ENCODE measurements at places on chromosomes 4 and X.

- no peak for DNase-seq
- no peak overlapping the region for H3K4me3 ChIP-seq
- H3K27me3 ChIP-seq, result no peaks in the 10 kb centered on the region
Measured at GRCh38 chr4:103996637-103997036, 276.9 kb upstream of the TACR3 start.

GRCh38 chrX:97987979-97988378 is 1104.3 kb downstream of the RPA4 start:
- no peaks in the 10 kb centered on the region for H3K36me3 ChIP-seq
- H3K4me1 ChIP-seq, result no peaks in the 10 kb centered on the region
- H3K27me3 ChIP-seq, result no peaks in the 10 kb centered on the region
- H3K4me3 ChIP-seq, result no peak overlapping the region

- peaks cover 66% of the 10 kb centered on the region for H3K27me3 ChIP-seq
- DNase-seq, result no peak
- H3K4me3 ChIP-seq, result no peak overlapping the region
- H3K4me1 ChIP-seq, result peaks cover 18% of the 10 kb centered on the region
Measured at GRCh38 chr4:41258783-41259182, 2.1 kb downstream of the UCHL1 start.

GRCh38 chr4:140316799-140317198 is 56.6 kb upstream of the SCOC start:
- no peak overlapping the region for H3K27ac ChIP-seq
- no peaks in the 10 kb centered on the region for H3K27me3 ChIP-seq
- no peaks in the 10 kb centered on the region for H3K36me3 ChIP-seq

- H3K27me3 ChIP-seq, result peaks cover 3% of the 10 kb centered on the region
- H3K4me3 ChIP-seq, result no peak overlapping the region
- no peak for DNase-seq
- no peaks in the 10 kb centered on the region for H3K4me1 ChIP-seq
- no peaks in the 10 kb centered on the region for H3K36me3 ChIP-seq
Measured at GRCh38 chrX:115324194-115324593, 34.7 kb downstream of the LUZP4 start.

GRCh38 chrX:38233891-38234667 is 13.4 kb upstream of the SRPX start:
- DNase-seq, result no peak
- H3K4me3 ChIP-seq, result no peak overlapping the region
- H3K27ac ChIP-seq, result no peak overlapping the region

DNA sequence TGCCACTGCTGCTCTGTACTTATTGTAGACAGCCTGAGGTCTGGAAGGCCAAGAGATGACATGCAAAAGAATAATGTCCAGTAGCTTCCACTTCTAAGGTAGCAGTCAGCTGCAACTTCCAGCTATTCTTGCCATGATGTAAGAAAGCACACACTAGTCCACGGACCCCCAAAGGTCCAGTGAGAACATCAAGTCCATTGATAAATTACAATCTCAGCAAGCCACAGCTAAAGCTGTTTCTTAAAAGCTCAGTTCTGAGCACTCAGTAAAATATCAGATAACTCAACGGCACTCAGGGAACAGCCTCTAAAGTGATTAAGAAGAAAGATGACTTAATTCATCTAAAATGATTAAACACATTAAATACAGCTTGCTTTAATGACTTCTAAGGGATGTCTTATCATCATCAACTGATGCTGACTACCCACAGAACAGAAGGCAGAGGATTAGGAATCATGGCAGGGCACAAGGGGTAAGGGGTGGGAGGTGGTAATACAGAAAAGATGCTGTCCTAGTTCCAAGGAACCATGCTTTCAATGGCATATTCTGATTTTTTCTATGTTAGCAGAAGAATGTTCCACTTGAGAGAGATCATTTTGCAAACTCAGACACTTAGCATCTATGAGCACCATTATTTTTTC is 99.1 kb upstream of the CBR4 start:
- no peak overlapping the region for H3K27ac ChIP-seq
- H3K27me3 ChIP-seq, result no peaks in the 10 kb centered on the region
- no peak for DNase-seq
- no peak overlapping the region for H3K4me3 ChIP-seq
- peaks cover 14% of the 10 kb centered on the region for H3K4me1 ChIP-seq

- H3K4me1 ChIP-seq, result peaks cover 35% of the 10 kb centered on the region
- no peak for DNase-seq
- H3K4me3 ChIP-seq, result peak overlapping the region; percentile 62
- no peaks in the 10 kb centered on the region for H3K36me3 ChIP-seq
- H3K27me3 ChIP-seq, result no peaks in the 10 kb centered on the region
- peak overlapping the region; percentile 67 for H3K27ac ChIP-seq
Measured at GRCh38 chrX:153934148-153934761, 582 bp downstream of the NAA10 start.

- no peaks in the 10 kb centered on the region for H3K27me3 ChIP-seq
- H3K36me3 ChIP-seq, result no peaks in the 10 kb centered on the region
- no peak for DNase-seq
- no peak overlapping the region for H3K27ac ChIP-seq
- no peak overlapping the region for H3K4me3 ChIP-seq
Measured at GRCh38 chrX:40853816-40854123, 118.4 kb upstream of the MED14 start.

DNA sequence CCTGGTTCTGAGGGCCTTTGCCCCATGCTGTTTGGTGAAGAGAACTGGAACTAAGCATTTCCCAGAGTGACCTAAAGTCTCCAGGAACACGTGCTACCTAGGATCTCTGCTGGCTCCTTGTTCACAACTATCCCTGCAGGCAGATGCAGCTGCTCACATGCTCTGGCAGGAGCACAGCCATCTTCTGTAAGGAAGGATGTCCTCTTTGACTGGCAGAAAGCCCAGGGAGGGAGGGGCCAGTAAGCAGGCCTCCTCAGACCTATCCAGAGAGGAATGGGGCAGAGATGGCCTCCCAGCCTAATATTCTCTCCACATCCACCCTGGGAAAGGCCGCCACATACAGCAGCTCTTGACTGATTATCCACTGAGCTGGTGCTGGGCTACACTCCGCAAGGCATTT is 142.8 kb upstream of the EOLA2 start:
- no peaks in the 10 kb centered on the region for H3K36me3 ChIP-seq
- no peak overlapping the region for H3K27ac ChIP-seq
- H3K4me1 ChIP-seq, result no peaks in the 10 kb centered on the region
- H3K27me3 ChIP-seq, result no peaks in the 10 kb centered on the region
- no peak overlapping the region for H3K4me3 ChIP-seq

GRCh38 chrX:136750364-136750763 is 30.4 kb downstream of the ARHGEF6 start:
- H3K4me3 ChIP-seq, result no peak overlapping the region
- DNase-seq, result no peak
- H3K36me3 ChIP-seq, result no peaks in the 10 kb centered on the region
- no peaks in the 10 kb centered on the region for H3K27me3 ChIP-seq
- H3K4me1 ChIP-seq, result peaks cover 2% of the 10 kb centered on the region

GRCh38 chrX:100698551-100698950 is 33.4 kb downstream of the SYTL4 start:
- H3K36me3 ChIP-seq, result no peaks in the 10 kb centered on the region
- no peak overlapping the region for H3K27ac ChIP-seq
- H3K27me3 ChIP-seq, result no peaks in the 10 kb centered on the region

DNA sequence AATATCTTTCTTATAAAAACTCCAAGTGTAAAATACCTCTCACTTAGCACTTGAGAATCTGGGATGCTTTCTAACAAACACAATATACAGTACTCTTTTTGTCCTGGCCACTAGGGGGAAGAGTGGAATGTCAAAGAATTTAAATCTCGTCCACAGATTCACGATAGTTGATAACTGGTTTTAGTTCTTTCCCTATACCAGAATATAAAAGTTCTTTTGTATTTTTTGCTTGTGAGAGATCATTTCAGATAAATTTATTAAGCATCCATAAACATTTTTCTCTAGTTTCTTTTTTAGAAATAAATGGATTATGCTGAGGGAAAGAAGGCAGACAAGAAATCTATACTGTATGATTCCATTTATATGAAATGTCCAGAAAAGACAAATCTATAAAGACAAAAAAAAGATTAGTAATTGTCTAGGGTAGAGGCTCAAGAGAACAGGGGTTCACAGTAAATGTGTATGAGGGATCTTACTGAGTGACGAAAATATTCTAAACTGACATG is 50.4 kb downstream of the MGARP start:
- H3K4me1 ChIP-seq, result no peaks in the 10 kb centered on the region
- no peak for DNase-seq
- H3K36me3 ChIP-seq, result no peaks in the 10 kb centered on the region
- no peaks in the 10 kb centered on the region for H3K27me3 ChIP-seq

DNA sequence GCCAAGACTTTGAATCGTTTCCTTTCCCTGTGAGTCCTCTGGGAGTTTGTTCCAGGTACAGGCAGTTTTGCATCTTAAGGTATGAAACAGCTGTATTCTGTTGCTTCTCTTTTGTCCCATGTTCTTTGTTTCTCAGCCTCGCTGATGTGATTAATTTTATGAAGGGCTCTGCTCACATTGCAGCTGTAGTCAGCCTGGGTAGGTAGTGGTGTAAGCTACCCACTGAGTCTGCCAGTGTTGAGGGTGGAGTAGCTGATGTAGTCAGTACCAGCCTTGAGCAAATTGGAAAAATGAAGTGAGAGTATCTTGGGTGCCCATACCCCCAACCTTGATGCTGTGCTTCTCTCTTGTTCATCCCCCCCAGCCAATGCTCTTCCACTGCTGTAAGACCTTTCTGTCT is 139.6 kb upstream of the SMIM31 start:
- H3K27me3 ChIP-seq, result no peaks in the 10 kb centered on the region
- no peak overlapping the region for H3K27ac ChIP-seq
- no peak for DNase-seq
- no peaks in the 10 kb centered on the region for H3K4me1 ChIP-seq
- no peaks in the 10 kb centered on the region for H3K36me3 ChIP-seq

- H3K4me1 ChIP-seq, result no peaks in the 10 kb centered on the region
- H3K27ac ChIP-seq, result no peak overlapping the region
- no peak overlapping the region for H3K4me3 ChIP-seq
- DNase-seq, result no peak
Measured at GRCh38 chr4:30380404-30380998, 339.7 kb upstream of the PCDH7 start.

DNA sequence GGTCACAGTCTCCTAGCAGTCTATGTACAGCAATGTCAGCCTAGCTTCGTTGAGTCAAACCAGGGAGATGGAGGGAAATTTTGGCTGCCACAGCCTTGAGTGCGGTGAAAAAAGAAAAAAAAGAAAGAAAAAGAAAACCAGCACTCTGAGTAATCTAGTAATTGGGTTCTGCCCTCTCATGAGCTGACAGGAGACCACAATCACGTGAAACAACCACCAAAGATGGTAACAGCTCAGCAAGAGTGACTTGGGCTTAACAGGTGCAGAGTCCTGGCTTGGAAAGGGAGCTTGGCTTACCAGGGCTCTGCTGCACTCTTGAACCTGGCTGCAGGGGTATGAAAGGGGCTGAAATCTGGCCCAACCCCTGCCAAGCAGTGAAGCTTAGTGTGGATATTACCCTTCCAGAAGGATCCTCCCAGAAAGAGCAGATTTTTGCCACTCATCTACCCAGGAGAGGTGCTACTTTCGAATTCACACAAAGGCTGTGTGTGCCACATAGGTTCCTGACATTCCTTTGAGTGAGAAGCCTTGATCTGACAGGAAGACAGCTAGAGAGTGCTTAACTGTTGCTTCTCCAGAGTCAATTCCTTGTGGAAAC is 350.3 kb downstream of the PTTG2 start:
- H3K27ac ChIP-seq, result no peak overlapping the region
- H3K4me3 ChIP-seq, result no peak overlapping the region
- no peaks in the 10 kb centered on the region for H3K36me3 ChIP-seq
- no peak for DNase-seq
- H3K27me3 ChIP-seq, result no peaks in the 10 kb centered on the region
- peaks cover 10% of the 10 kb centered on the region for H3K4me1 ChIP-seq

DNA sequence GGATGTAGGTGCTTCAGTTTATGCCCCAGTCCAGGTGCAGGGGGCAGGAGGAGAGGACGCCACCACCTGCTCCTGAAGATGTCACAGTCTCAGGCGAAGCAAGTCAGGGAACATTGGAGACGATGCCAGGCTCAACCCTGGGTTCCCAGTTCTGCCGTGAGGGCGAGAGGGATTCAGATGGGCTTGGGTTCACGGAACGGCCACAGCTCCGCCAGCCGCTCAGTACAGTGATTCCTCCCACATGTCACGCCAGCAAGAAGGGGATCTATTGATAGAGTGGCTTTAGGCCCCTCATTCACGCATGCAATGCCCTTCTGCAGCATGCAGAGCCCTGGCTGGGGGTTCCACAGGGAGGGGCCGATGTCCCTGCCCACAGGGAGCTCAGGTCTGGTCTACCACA is 34.2 kb downstream of the ADRA2C start:
- no peak overlapping the region for H3K4me3 ChIP-seq
- no peaks in the 10 kb centered on the region for H3K36me3 ChIP-seq
- no peaks in the 10 kb centered on the region for H3K27me3 ChIP-seq
- H3K4me1 ChIP-seq, result no peaks in the 10 kb centered on the region
- H3K27ac ChIP-seq, result no peak overlapping the region
- no peak for DNase-seq
